ELF-1 (cell line): ENCODE measurements at places on chromosomes 4 and X.

- no peak for DNase-seq
Observed at GRCh38 chrX:135505351-135505750, 15.1 kb upstream of the INTS6L start.

DNA sequence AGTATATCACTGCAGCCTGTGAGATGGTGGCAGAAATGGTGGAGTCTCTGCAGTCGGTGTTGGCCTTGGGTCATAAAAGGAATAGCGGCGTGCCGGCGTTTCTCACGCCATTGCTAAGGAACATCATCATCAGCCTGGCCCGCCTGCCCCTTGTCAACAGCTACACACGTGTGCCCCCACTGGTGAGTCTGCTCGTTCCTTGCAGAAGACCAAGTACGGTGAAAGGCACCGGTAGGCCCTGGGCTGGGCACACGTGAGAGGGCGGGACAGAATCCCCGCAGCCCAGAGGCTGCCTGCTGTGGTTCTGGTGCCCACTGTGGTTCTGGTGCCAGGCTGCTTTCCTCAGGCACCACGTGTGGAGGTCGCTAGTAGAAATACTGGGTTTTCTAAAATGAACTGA lies 31.2 kb upstream of the MSANTD1 start:
- no peak for DNase-seq

GRCh38 chr4:181301735-181302710 lies 941.2 kb upstream of the TENM3 start:
- peak; percentile 34 for DNase-seq

DNA sequence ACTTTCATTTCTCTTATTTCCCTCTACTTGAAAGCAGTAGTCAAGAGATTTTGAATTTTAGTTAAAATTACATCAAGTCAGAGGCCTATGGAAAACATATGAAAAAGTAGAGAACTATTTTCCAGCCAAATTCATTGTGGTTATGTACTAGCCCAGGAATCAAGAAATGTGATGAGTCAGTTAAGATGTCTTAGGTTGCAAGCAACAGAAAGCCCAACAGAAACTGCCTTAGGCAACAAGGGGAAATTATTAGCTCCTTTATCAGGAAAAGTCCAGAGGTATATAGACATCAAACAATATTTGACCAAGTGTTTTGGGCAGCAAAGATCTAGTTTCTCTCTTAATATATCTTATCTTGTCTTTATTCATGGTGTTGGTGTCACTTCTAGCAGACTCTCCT lies 37.8 kb upstream of the FRMD7 start:
- DNase-seq, result no peak

DNA sequence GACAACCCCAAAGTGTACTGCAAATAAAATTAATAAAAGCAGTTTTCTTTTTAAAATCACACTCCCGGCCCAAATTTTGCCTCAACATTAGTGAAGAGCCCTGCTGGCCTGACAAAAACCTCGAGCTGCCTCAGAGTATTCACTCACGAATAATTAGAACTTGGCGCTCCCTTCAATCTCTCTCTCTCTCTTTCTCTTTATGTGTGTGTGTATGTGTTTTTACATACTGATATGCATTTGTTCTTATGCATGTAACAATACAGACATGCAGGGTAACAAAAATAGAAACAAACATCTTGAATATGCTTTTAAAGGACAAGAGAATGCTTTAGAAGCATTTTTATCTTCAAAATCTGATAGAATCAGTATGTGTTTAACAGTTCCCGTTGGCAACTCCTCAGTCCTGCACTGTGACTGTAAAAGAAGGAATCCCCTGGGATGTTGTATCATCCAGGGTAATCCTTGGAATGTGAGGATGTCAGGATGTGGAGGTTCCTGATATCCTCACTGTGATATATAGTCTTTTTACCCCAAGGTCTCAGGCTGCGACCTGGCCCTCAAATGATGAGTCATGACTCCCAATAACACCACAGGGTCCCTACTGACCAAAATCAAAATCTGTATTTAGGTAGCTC lies 53.0 kb downstream of the PTCHD1 start:
- DNase-seq, result peak; percentile 37

DNA sequence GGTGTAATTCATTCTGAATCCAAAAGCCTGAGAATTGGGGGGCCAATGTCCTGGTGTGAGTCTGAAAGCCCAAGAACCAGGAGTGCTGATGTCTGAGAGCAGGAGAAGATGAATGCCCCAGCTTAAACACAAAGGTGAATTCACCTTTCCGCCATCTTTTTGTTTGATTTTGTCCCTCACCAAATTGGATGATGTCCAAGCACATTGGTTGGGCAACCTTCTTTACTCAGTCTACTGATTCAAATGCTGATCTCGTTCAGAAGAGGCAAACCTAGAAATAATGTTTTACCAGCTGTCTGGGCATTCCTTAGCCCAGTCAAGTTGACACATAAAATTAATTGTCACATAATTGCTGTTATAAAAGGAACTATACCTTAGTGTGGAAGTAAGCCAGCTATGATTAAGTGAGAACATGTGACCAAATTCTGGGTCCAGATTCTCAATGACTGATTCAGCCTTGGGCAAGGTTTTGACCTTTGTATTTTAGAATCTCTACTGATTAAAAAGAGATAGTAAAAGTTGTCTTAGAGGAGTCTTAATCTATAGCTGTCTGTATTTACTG lies 34.5 kb upstream of the SLC4A4 start:
- DNase-seq, result no peak

GRCh38 chr4:66613591-66613990 lies 931.7 kb downstream of the CENPC start:
- DNase-seq, result no peak
